ENCODE measurements at places on chromosomes 3 and 15.

DNA sequence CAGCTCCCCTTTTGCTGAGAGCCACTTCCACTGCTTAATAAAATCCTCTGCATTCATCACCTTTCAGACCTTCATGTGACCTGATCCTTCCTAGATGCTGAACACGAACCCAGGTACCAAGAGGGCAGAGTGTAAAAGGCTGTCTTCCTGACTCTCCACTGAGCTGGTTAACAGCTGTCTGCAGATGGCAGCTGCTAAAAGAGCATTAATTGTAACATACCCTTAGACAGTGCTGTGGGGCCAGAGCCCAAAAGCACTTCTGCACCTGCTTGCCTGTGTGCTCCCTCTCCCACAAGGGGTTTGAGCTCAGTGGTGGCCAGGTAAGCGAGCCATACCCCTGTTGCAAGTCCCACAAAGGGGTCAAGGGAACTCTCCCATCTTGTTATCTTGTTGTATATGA, 187.3 kb downstream of the UBE2E2 start:
- no peak for DNase-seq

DNA sequence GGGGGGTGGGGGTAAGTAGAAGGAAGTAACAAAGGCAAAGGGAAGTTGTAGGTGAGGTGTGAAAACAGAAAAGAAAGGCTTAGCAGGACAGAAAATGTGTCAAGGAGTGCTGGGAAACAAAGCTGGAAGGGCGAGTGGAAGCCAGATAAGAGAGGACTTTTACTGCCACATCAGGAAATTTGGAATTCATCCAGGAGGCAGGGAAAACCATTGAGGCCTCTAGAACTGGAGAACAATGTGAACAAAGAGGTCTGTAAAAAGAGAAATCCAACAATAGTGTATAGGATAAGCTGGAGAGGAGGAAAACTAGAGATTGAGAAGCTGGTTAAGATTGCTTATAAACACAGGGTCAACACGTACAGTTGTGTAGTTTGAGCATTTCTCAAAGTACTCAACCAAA, 116.6 kb downstream of the NTRK3 start:
- no peak for DNase-seq

GRCh38 chr3:150613709-150614480, 10.8 kb downstream of the SELENOT start:
- DNase-seq = no peak

DNA sequence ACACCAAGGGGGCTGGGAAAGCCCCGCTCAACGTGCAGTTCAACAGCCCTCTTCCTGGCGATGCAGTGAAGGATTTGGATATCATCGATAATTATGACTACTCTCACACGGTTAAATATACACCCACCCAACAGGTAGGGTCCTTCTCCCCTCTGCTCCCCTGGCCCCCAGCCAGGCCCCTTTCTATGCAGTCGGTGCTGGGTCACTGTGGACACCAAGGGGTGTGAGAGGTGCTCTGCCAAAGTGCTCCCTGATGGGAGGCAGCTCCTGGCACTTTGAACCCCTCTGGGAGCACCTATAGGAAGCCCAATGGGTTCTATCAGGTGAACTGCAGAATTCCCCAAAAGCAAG, 98.6 kb downstream of the DNASE1L3 start:
- no peak for DNase-seq
